ENCODE measurements at places on chromosomes 7 and 10. TPM values are rescaled to one million over a fixed set of nuclear protein-coding genes. Genes with fewer than 3 reads are reported as not detected.

DNA sequence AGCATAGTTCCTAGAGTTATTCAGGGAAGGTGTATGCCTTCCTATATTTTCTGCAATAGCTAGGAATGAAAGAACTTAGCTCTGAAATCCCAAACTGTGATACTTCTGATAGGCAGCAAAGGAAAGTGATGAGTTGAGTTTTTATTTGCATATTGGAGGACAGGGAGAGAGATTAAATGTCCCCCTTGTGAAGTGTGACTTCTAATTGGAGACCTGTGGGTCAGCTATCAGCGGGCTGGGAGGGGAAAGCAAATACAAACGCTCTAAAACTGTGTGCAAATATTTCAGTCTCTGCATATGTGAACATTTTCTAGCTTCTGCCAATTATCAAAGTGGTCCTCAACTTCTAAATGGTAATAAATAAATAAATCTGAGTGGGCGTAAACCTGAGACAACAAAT, 203.3 kb downstream of the CACNB2 start:
- no peak for ATAC-seq

Gene PCGF5
- total RNA-seq = 32.9 TPM

GRCh38 chr7:77866786-77867536, 68.4 kb downstream of the PHTF2 start:
- ATAC-seq = no peak

DNA sequence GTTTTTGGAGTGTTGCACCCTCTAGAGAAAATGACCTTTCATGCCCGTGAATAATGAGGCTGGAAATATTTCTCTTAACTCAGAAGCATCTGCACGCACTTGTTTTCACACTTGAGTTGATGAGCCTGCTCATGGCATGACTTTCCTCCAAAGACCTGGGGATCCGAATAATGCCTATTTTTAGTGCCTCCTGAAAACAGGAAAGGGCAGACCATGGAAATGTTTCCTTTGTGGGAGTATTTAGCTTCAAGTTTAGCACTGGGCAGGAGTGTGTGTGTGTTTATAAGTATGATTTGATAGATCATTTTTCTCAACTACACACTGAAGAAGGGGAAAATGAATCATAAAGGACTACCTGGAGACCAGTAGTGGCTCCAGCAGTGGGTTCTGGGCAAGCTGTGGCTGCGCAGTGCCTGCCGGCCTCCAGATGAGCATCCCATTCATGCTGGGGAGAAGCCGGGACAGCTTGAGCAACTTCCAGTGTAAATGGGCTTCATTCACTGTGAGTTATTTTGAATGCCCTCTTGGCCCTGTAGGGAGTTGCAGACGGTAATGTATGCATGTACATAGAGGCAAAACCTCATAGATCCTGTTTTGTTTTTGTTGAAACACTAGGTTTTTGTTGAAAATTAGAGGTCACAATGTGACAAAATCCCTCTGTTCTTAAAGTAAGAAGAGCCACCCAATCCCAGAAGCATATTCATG, 117.8 kb upstream of the INSYN2A start:
- no peak for ATAC-seq

DNA sequence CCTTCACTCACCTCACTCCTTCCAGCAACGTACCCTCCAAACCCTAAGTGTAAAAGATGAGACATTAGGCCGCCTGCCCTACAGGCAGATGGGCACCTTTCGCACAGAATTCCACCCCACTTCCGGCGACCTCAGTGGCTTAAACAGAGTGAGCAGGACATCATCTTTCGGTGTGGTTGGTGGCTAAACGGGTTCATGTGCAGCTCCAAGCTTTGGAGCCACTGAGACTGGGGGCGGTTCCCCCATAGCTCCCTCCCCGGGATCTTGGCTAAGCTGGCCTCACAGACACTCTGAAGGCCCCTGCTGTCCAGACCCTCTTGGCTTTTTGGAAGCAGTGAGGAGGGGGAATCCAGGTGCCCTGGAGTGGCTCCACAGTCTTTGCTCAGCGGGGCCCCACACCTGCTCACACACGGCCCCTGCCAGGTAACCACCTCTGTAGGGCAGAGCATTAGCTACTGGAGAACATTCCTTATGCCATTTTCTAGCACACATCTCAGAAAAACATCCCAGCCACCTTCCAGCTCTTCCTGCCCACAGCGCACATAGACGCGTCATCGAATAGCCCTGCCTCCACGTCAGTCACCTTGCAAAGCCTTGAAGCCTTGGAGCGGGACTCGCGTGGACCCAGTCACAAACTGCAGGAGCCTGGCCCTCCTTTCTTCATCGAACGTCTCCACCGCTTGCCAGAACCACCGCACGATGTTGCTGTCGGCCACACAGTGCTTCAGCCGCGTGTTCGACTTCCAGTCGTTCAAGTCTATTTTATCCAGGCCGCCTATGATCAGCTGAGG, 108.8 kb downstream of the SMURF1 start:
- ATAC-seq = no peak

DNA sequence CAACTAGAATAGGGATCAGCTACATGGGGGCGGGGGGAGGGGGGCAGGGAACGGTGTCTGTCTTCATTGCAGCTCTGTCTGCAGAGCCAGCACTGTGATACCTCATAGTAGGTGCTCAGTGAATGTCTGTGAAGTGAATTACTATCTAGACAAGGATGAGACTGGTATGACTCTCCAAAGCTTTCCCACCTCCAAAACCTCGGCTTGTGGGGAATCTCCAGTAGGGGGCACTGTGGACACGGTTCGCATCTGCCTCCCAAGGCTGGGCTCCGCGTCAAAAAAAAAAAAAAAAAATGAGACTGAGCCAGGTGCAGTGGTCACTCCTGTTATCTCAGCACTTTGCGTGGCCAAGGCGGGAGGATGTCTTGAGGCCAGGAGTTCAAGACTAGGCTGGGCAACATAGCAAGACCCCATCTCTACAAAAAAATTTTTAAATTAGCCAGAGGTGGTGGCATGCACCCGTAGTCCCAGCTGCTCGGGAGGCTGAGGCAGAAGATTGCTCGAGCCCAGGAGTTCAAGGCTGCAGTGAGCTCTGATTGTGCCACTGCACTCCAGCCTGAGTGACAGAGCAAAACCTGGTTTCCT, 9.6 kb downstream of the TRIM56 start:
- peak; percentile 44 for ATAC-seq

GRCh38 chr7:111089822-111090426, 1.0 kb upstream of the LRRN3 start:
- ATAC-seq = no peak

- no peak for ATAC-seq
These were observed 8.8 kb downstream of the ZNF92 start for GRCh38 chr7:65382452-65382851.

DNA sequence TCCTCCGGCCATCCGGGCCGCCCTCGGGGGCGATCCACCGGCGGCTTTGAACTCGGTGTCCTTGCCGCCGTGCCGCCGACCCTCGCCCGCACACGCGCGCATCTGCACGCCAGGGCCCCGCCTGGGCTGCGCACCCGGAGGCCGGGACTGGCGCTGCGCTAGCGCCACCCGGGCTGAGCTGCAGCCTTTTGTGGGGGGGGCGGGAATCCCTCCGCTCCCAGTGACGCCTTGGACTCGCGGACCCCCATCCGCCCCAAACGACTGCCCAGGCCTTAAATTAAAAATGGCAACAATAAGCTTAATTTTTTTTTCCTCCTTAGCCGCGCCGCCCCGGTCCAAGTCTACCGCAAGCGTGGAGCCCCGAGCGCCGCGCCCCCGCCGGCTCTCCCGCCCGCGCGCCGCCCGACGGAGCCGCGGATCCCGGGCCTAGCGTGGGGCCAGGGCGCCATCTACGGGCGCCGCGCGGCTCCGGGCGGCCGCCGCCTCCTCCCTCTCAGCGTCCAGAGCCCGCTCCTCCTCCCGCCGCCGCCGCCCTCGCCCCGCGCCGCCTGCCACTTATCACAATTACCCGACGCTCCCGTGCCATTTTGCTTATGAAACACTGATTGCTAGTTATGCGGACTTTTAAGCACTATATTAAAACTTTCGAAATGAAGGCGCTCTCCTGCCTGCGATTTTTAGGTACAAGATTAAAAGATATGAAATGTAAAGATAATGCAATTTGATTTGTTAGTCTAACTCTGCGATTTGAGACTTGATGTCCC, 7.5 kb upstream of the EBF3 start:
- ATAC-seq = peak; percentile 51

- no peak for ATAC-seq
These were observed 332.4 kb upstream of the IGFBP3 start for GRCh38 chr7:46253520-46253919.

DNA sequence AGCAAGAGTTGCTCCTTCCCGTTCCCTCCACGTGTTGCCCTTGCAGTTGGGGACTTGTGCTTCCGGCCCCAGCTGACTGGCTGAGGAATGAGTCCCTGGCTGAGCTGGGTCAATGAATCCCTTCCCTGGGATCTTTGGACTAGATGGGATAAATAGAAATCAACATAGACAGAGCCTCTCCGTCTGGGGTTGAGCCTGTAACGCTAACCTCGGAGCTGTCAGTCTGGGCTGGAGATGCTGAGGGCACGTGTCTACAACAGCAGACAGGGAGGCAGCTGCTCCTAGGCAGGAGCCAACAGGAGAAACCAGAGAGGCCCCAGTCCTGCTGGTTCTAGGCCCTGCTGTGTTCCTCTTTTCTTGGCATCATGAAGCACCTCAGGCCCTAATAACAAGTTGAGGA, 42.3 kb upstream of the HSPA12A start:
- no peak for ATAC-seq

DNA sequence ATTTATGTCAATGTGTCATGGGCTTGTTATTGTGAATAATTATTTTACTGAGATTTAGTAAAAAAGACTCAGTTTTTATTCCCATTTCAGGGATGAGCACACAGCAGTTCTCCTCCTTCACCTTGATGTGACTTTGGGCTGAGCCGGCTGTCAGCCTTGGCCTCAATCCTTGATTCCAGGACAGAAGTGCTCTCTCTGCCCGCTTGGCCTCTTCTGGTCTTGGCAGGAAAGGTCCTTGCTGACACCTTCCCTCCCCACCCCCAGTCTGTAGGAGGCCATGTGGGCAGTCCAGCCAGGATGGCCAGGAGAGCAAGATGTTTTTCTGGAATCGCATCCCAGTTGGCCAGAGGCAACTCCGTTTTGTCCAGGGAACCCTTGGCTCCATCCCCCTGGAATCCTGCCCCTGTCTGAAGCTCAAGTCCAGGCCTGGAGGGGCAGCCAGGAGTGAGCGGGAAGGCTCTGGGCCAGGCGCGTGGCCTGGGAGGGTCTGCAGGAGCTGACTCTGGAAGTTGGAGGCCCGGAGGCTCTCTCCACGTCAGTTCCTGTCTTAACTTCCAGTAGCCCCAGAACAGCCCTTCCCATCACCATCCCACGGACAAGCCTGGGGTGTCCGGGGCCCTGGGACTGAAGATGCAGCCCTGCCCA, 100.9 kb downstream of the PDGFA start:
- ATAC-seq = no peak

Gene SFTPA1
- total RNA-seq = not detected

Gene TAS2R3
- 1.4 TPM for total RNA-seq

DNA sequence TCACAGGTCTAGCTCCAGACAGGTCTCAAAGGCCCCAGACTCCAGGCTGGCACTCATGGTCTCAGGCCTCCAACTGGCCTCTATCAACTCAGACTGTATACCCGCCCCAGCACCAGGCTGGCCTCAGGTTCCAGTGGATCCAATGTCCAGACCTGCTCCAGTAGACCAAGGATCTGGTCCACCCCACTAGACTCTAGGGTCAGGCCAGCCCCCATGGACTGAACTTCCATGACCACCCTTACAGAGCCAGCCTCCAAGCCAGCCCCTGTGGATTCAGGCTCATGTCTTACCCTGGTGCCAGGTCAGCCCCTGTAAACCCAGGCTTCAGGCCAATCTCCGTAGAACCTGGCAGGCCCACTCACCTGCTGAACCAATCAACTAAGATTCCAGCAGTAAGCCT, 16.8 kb upstream of the GNAT3 start:
- ATAC-seq = no peak

DNA sequence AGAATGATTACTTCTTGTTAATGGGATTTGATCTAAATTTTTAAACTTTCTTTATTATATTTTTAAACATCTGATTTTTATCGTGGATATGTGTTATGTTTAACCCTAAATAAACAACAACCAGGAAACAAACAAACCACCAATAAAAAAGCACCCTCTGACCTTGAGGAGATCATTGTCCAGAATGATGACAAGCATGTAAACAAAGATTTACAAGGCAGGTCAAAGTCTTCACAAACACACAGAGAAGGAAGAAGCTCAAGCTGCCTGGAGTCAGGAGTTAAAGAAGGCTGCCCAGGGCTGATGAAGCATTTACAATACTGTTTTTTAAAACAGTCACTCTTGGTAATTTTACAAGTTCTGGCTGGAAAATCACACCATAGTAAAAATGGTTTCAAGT, 31.0 kb upstream of the EGFR start:
- ATAC-seq = no peak

Data from activated T-helper 17 cell treated with anti-CD3 and anti-CD28 coated beads, Interleukin-2, amount 50 U/mL, for 72 hours (primary cell).